ENCODE measurements at places on chromosomes 7 and 10.

DNA sequence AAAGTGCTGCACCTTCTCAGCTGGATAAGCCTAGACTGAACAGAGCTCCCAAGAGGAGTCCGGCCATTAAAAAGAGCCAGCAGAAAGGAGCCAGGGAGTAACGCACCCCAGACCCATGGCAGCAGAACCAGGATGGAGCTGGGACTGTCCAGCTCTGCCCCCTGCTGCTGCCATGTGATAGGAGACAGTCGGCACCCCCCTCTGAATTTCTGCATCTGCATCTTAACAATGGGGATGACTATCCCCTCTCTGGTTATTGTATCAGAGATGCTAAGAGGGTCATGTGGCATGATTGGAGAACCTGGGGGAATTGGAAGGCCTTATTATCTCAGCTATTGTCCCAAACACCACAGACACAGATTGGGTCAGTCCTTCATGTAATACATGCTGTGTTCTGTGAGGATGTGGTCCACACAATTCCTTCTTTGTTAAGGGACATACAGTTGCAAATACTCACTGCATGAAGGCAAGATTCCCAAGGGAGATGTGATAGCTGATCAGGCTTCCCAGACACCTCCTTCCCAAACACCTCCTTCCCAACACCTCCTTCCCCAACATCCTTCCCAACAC, 29.3 kb downstream of the PLEKHS1 start:
- no peak for DNase-seq

DNA sequence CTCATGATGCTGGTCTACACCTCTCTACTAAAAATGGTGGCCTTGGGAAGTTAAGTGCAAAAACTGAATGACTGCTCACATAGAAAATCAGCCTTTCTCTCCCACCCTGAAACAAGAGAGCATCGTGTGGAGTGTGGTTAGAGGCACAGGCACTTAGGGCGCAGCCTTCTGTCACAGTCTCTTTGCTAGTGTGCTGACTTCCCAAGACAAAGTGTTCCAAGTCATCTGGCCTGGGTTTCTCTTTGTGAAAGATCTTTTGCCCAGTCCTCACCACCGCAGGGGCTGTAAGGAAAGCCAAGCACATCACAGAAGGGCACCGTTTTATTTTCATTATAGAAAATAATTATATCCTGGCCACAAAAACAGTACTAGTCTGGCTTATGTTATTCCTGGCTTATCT, 12.5 kb downstream of the STN1 start:
- DNase-seq, result no peak

GRCh38 chr10:71725998-71726579, 6.5 kb upstream of the C10orf105 start:
- no peak for DNase-seq

DNA sequence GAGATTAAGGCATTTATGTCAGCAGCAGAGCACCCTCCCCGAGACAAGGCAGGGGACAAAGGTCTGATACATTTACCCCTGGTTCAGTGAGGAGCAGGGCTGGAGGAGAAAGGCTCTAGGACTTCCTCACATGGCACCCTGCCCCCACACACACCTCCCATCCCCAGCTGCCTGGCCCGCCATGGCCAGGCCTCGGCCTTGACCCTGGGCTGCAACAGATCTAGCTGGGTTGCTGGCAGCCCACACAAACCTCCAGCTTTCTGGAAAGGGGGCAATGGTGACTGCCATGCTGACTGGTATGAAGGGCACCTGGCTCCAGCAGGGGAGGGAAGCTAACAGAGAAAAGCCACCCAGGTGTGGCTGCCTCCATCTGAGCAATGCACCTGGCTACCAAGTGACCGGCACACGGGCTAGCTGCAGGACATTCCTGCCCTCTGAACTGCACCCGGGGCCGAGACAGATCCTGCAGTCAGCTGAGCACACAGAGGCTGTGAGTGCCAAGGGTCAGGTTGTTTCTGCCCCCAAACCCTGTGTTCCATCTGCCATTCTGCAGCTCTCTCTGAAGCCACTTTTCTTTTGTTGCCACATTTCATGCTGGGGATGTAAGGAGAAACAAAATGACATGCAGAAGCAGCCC, 85.8 kb upstream of the LRRC18 start:
- no peak for DNase-seq

GRCh38 chr7:95609277-95609971, 13.1 kb upstream of the PDK4 start:
- no peak for DNase-seq

DNA sequence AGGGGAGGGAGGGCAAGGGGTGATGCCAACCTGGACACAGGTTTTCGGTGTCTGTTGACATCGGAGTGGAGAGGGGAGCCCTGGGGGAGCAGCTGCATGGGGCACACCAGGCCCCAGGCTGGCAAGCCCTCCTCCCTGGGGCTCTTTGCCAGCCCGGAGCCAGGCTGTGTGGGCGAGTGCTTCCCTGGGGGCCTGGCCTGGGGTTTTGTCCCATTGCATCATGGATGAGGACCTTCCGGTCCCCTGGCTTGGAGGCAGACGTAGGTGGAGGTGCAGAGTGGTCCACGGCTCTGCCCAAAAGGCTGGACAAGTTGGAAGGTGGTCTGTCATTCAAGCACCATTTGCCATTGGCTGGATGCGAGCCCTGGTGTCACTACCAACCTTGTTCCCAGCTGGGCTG, 34.8 kb downstream of the ZMIZ1 start:
- no peak for DNase-seq

DNA sequence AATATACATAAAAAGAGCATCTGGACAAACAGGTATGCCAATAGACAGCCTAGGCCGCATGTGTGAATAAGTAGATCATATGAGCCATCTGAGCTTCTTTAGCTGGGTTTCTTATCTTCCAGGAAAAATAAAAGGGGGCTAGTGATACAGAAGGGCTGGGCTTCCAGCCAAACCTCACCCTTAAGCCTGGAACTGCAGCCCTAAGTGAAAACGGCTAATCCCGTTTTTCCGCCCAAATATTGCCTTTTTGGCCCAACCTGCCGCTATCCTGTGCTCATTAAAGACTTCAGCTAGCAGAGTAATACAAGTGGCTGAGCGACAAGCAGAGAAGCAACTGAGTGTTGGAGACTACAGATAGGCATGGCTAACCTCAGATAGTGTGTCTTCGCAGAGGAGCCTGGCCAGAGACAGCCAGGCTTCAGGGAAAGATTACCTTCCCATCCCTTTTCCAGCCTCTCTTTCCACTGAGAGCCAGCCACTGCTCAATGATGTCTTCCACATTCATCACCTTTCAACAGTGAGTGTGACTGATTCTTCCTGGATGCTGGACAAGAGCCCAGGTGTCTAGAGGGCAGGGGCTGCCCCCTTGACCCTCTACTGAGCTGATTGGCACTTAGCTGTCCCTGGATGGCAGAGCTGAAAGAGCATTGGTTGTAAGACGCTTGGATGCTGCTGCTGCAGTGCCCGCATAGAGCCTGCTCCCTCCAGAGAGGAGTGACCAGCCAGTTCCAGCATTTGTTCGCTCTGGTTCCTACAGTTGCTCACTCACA, 108.9 kb downstream of the ITGB8 start:
- DNase-seq, result no peak

- no peak for DNase-seq
Measured at GRCh38 chr7:51471210-51471980, 154.8 kb upstream of the COBL start.

DNA sequence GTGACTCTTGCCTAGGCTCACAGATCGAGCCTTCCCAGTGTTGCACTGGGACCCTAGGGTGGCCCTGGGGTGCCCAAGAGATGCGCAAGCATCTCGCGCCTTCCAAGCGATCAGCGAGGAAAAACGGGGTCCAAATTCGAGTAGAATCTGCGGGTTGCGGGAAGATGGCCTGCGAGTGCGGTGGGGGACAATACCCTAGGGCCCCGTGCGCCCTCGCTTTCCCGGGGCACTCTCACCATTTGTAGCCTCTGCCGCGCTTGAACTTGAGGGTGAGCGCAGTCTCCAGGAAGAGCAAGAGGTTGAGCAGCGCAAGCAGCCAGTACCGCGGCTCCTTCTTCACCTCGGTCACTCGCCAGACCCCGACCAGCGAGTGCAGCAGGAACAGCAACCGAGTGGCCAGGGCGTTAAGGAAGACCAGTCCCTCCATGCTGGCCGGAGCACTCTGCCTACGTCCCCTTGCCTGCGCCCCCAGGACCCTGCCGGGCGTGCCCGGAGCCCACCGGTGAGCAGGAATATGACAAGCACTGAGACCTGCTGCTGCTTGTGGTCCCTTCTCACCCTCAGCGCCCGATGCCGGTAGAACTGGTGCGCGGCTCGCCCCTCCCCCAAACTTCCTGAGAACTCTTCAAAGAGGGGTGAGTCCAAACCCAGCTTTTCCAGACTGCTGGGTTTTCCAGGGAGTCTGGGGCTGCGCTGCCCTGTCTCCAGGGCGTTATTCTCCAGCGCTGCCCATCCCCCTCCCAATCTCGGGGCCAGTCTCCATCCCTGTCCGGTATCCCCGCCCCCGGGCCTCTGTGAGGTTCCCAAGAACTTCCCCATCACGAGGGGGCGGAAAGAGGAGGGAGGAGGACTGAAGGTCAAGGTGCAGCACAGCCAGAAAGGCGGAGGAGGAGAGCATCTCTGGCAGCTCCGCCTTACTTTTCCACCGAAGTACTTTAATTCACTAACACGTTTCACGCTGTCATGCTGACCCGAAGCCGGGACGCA, at the start of gene TMEM26:
Gene TMEM26 (minus strand): TSS at position 727 of the 987 bp plus-strand sequence. CDS start 300 bp downstream, at position 427.
- DNase-seq, result no peak

DNA sequence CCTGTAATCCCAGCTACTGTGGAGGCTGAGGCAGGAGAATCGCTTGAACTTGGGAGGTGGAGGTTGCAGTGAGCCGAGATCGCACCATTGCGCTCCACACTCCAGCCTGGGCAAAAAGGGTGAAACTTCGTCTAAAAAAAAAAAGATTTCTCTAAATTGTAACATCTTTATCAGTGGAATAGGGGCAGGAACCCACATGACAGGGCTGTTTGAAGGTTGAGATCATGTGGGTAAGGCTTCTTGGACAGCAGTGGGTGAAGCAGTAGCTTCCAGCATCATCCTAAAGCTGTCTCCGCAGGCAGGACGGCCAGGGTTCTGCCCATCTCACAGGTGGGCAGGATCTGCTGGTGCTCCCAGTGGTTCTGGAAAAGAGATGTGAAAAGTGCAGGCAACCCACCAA, 37.9 kb upstream of the SEPHS1 start:
- no peak for DNase-seq

DNA sequence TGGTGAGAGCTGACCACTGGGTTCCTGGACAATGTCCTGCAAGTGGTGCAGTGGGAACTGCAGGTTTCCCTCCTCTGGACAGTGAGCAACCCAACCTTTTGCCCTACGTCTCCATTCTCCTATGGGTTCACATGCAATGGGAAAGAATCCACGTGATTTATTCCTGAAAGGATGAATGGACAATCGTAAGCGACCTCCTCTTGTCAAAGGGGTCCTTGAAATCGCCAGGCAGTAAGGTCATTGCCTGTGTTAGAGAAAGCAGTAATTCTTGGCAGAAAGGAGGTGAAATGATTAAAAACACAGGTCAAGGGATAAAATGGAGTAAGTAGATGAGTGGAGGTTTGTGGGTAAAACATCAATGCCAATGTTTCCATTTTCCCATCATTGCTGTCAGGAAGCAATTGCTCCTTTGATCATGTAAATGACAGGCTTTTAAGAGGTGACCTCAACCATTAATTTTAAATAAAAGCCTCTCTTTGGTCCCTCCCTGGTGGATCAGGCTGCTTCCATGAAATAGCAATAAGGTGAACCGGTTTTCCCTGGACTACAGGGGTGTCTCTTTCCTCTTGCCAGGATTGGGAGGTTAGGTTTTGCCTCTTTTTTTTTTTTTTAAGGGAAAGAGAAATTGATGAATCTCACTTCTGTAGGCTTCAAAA, 330.0 kb upstream of the PRKCQ start:
- no peak for DNase-seq

DNA sequence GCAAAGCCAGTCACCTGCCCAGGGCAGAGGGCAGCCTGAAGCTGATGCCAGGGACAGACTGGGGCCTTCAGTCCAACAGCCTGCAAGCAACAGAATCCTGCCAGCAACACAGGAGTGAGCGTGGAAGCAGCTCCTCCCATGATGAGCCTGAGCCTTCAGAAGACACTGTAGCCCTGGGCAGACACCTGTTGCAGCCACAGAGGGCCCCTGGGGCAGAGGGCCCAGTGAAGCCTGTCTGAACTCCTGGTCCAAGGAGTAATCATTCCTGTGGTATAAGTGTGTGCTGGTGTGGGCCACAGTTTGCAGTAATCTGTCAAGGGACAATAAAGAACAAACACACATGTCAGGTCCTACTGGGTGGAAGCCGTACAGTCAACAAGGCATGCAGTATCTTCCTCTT, 2.9 kb upstream of the PFKP start:
- no peak for DNase-seq

DNA sequence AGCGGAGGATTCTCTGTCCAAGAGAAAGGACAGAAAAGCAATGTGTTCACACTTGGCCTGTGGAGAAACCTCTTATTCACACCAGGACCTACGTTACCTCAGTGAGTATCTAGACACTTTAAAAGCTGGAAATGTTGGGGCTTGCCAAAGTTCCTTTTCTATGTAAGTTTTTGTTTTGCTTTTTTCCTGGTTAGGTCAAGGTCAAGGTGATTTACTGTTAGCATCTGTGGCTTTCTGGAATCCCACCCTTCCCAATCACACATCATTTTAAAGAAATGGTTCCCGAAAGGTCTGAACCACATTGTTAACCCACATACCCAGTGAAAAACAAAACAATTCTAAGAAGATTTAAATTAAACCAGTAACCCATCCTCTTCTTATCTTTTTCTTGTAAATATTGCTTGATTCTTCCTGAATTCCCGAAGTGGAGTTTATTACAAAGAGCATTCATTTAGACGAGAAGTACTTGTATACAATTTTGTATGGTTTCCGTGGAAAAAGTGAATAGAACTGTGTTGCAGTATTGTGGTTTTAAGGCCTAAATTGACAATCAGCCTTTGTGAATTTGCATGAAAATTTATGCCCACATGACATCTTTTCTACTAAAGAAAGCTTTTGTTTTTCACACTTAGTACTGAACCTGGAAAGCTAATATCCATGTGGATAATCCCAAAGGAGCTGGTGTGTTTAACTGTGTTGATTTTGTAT, 827.0 kb upstream of the IGFBP3 start:
- no peak for DNase-seq

- DNase-seq, result no peak
Measured at GRCh38 chr10:4807761-4808507, 18.1 kb upstream of the AKR1E2 start.

DNA sequence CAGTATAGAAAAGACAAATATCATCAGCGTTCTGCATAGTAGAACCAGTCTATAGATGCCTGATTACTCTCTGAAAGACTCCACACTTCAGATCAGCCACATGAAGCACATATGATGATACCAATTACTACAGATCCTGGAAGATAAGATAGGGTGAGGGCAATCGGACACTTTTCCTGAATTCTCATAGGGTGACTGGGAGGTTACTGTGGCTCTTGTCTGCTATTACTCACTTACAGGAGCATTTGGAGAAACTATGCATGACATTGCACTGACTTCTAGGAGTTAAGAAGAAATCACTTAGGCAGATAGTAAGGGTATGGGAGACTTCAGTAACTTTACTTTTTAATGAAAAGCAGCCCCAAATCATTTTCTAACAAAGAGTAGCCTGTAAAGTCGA, 1140.9 kb downstream of the XPNPEP1 start:
- no peak for DNase-seq

Data from cortex of kidney (tissue), 1 donor.